Pulmonary artery endothelial cell (primary cell): ENCODE measurements at places on chromosomes 16 and 17. TPM values are rescaled to one million over a fixed set of nuclear protein-coding genes. Genes with fewer than 3 reads are reported as not detected.

GRCh38 chr17:54992797-54993639 is 24.5 kb downstream of the STXBP4 start:
- DNase-seq = no peak

- DNase-seq = no peak
These were observed 13.3 kb downstream of the NDUFAF8 start for GRCh38 chr17:81252326-81252986.

DNA sequence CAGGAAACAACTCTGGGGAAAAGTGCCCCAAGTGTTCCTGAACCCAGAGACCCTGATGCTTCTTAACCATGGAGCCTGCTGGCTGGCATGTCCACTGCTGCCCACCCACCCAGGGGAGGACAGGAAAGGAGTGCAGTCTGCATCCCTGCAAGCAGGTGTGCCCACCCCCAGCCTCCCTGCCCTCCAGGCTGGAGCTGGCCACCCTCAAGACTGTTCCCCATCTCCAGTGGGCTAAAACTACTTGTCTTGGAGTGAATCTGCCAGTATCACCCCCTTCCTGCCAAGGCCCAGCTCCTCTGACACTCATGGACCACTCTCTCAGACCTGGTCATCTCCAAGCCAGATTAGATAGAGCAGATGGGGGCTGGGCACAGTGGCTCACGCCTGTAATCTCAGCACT is 29.8 kb downstream of the ARHGAP27 start:
- no peak for DNase-seq

DNA sequence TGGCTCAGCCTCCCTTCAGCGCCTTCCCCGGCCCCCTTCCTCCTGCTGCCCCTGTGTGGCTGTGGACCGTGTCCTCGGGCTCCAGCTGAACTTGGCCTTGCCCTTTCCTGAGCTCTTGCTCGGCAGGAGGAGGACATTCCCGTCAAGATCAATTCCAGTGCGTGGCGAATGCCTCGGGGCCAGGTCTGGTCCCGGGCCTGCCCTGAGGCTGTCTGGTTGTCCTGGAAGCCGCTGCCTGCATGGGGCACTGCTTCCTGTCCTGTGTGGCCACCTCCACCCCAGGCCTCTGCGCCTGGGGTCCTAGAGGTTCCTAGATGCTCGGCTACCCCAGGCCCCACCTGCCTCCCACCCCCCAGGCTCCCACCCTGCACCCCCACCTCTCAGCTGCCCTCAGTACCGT is 12.8 kb downstream of the BAHCC1 start:
- no peak for DNase-seq

DNA sequence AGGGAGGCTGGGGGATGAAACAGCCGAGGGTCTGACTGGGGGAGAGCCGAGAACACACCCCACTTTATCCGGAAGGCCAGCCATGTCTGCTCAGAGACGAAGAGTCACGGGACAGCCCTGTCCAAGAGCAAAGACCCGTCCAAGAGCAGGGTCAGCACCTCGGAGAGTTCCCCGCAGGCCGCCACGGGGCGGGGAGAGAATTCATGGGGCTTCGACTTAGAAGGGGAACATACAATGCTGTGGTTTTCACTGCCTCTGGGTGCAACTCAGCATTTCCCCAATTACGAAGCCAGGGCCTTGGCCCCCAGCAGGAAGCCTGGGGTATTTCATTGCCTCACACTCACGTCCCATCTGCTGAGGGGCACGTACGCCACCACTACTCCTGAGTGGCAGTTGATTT is 59.3 kb downstream of the JPH3 start:
- DNase-seq = no peak

DNA sequence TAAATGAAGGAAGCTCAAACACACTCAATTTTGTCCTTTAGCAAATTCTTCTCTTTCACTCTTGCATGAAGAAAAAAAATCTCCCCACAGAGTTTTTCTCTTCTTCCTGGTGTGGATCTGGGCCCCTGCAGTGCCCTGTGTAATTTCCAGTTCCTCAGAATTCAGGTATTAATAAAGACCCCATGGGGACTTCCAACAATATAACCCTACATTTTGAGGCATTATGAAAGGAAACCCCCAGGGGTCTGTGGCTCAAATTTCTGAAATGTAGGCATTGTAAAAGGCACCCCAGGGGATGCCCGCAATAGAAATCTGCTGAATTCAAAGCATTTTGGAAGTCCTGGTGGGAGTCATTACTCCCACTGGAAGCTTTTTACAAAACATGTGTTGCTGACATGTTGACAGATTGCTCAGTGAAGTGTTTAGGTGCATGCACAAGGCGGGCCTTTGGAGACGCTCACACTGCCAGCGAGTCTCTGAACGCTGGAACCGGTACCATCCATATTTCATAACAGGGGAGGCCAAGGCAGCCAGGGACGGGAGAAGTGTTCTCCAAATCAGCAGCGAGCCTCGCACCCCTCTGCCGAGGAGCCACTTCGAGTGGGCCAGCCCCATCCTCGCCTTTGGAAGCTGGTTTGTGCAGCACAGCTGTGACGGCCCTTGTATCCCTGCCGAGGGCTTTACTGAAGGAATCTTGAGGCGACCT is 154.0 kb downstream of the ZNF423 start:
- no peak for DNase-seq

DNA sequence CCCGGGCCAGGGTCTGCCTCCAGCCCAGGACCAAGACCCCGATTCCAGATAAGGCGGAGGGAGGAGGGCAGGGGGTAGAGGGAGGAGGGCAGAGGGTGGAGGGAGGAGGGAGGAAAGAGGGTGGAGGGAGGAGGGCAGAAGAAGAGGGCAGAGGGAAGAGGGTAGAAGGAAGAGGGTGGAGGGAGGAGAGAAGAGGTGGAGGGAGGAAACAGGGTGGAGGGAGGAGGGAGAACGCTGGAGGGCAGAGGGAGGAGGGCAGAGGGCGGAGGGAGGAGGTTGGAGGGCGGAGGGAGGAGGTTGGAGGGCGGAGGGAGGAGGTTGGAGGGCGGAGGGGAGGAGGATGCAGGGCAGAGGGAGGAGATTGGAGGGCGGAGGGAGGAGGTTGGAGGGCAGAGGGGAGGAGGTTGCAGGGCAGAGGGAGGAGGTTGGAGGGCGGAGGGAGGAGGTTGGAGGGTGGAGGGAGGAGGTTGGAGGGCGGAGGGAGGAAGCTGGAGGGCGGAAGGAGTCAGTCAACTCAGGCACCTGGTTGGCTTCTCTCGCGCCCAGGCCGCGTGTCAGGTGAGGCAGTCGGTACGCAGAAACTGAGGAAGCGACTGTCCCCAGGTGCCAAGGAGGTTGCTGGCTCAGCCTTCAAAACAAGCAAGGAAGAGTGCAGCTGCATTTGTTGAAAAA is 65.2 kb downstream of the KLHDC4 start:
- no peak for DNase-seq

GRCh38 chr16:55301385-55302008 is 22.5 kb upstream of the IRX6 start:
- no peak for DNase-seq

DNA sequence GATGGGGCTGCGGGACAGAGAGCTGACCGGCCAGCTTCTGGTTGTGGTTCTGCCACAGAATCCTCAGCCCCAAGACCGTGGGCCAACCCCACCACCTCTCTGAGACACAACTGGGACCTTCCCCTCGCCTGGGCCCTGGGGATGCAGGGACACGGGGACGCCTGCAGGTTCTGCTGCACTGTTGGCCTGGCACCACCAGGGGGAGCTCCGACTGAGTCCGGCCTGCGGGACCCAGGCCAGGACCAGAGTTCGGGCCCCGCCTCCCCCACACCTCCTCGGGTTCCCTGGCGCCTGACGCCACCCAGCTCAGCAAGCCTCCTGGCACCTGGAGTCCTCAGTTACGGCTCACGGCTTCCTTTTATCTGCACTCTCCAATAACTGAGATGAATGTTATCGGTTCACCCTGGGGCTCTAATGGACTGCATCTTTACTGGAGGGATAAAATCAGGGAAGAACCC is 27.3 kb downstream of the TBC1D16 start:
- DNase-seq = no peak

DNA sequence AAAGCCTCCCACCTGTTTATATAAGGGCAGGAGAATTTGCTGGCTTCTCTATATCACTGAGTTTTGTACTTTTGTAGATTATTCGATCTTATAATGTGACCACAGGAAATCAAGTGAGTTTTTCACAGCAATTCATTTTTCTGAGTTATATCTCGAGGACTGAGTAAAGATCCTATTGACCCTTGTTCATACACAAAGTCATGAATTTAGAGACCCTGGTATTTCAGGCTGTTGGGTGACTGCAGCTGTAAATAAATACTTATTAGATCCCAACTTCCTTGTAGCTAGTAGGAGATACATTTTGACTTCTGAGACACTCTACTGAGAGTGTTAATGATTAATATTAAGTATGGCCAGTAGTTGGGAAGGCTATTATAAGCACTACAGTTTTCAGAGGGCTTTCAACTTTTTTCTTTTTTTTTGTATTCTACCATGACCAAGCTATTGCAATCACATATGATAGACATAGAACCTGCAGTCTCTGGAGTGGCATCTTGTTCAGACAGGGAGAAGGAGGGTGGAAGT is 3.2 kb upstream of the KRT20 start:
- DNase-seq = no peak

DNA sequence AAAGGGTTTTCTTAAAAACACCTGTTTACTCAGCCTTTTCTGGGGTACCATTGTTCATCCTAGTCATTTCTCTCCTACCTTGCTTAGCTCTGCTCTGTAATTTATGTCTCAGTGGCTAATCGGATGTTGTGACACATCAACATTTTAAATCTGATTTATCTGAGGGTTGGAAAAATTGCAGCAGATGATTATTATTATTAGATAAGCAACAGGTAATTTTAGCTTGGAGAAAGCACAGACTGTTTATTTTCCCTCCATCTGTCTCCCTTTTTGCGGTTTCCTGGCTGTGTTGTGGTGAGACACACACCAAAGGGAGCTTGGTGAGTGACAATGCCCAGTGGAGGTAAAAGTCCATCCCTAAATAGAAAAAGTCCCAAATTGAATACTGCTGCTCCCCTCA is 389.9 kb downstream of the UTP18 start:
- no peak for DNase-seq

DNA sequence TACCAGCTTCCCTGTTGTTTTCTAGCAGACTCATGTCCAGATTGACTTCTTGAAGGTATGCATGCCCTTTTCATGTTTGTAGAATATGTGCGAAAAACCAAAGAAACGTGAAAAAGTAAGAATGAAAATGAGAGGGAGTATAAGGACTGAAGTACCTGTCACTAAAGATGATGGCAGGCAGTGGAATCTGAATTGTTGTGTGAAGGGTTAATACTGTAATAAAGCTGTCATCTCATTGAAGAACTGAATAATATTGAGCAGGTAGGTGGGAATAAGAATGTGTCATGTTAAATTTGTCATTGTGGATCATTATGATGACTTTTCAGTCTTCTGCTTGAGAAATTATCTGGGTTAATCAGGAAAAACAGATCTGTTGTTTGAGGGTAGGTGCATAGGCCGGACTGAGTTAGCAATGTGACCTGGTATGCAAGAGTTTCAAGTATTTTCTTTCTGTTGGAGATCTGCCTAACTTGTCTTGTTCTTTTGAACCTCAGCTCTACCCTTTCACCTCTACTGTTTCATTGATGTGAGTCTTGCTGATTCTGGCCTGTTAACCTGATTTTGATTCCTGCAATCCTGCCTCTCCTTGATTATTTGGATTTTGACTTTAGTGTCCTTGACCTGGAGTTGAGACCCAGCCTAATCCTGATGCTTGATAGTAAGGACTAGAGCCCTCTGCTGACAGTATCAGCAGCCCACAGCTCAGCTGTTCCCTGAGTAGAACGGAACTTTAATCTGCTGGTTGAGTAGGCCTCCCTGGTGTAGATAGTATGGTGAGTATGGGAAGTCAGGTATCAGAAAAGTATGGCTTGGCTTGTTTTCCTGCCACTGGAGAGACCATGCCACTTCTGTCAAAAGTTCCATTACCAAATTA is 64.6 kb downstream of the MAP2K4 start:
- no peak for DNase-seq

DNA sequence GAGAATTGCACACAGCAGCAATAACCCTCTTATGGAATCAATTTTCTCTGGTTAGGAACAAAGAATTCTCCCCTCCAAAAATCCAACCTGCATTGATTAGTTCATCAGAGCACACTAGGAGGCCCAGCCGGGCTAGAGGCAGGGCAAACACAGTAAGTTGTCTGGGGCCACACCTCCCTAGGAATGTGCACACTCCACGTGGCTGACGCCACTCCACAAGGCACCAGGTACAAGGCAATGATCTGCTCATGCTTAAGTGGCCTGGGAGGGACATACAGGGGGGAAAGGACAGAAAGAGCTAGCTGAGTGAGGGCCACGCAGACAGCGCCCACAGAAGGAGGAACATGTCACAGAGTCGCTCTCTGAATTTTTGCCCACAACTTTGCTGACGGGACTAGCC is 107.6 kb downstream of the SLC39A11 start:
- DNase-seq = no peak

- DNase-seq = no peak
These were observed 56.5 kb upstream of the CLEC18A start for GRCh38 chr16:69894676-69895075.

DNA sequence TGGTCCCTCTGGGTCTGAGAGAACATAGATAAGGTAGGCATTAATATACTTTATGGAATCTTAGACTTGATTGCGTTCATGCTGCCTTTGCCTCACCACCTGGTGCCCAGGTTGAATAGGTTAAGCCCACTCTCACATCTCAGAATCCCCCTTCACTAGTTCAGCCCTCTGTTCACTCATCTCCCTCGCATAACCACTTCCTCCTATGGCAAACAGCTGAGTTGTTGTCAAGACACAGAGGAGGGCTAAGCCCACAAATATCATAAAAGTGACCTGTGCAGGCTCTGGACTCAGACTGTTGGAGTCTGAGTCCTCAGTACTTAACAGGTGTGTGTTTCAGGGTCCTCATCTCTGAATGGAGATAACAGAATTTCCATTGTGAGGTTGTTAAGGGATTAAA is 55.7 kb downstream of the GOSR1 start:
- DNase-seq = no peak

DNA sequence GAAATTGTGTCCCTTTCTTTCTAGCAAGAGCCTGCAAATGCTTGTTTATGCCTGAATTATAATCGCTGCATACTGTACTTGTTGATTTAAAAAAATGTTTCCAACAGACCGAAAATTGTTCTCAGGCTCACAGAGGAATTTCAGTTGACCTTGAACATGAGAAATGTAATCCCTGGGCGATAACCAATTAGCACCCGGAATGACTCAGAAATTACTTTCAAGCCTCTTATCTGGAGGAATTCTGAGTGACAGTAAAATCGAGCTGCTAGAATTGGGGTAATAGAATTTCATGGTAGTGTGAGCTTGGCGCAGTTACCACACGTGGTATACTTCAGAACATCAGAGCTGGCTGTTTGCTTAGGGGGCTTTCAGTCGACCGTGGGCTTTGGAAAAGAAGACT is 139.1 kb upstream of the CACNG3 start:
- DNase-seq = no peak

Gene TBX6
- total RNA-seq = 0.07 and 0.18 TPM in 2 replicates
